Suprapubic skin (tissue), 4 donors: ENCODE measurements at places on chromosomes 6 and 20. TPM values are rescaled to one million over a fixed set of nuclear protein-coding genes. Genes with fewer than 3 reads are reported as not detected.

DNA sequence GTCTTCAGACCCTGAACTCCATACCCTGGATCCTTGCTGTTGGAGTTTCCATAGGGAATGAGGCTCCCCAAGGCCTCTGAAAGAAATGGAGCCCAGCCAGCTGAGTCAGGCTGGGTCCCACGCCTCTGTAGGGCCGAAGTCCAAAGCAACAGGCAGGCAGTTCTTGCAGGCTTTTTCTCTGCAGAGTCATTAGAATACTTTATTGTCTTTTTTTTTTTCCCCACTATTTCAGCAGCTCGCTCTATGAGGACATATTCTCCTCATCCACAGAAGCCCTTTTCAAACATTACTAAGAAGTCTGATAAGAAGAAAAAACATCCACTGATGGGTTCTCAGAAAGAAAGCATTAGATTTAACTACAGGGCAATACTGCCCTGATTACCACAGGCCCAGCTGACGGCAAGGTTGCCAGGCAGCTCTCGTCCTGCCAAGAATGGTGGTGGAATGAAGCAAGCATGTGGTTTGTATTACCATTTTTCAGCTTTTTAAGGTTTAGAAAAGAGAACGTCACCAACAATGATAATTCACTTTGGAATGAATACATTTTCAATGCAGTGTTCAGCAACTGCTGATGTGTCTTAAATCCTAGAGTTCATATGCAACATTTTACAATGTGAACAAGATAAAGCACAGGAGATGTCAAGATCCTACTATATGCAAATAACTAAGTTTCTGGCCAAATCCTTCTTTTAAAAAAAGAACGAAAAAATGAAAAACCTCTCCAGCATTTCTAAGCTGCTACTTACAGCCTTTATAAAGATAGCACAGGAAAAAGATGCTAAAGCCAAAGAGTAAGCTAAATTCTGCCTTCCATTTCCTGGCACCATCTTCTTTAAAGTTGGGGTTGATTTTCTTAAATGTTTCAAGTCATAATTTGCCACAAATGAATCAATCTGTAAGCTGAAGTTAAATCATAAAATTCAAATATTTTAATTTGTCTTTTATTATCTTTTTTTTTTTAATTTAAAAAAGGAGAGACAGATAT lies 223.6 kb upstream of the CITED2 start:
- H3K27ac ChIP-seq = peak overlapping the region; percentile 63
- H3K36me3 ChIP-seq = no peaks in the 10 kb centered on the region
- no peaks in the 10 kb centered on the region for H3K27me3 ChIP-seq
- H3K4me1 ChIP-seq = peaks cover 29% of the 10 kb centered on the region
- H3K4me3 ChIP-seq = no peak overlapping the region
- DNase-seq = no peak

DNA sequence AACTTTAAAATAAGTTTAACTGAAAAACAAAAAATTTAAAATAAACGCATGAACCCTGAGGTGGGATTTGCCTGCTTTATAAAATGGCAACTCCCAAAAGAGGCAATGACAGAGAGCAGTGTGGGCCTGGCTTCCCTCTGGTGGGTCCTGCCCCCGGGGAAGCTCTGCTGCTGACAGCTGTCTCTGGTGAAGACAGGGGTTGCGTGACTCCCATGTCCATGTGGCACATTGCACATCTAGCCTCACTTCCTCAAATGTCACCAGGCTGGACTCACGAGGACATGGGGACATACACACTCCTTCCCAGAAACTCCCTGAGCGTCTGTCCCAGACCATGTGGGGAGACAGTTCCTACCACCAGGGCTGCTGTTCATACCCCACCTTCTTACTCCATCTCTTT lies 66.2 kb downstream of the ABHD12 start:
- H3K4me3 ChIP-seq = no peak overlapping the region
- peak; percentile 69 for DNase-seq
- H3K36me3 ChIP-seq = peaks cover 25% of the 10 kb centered on the region
- no peaks in the 10 kb centered on the region for H3K27me3 ChIP-seq
- H3K4me1 ChIP-seq = peaks cover 2% of the 10 kb centered on the region

- H3K4me3 ChIP-seq = peak overlapping the region; percentile 27
- no peaks in the 10 kb centered on the region for H3K36me3 ChIP-seq
- peaks cover 12% of the 10 kb centered on the region for H3K4me1 ChIP-seq
- H3K27ac ChIP-seq = no peak overlapping the region
These were observed 87.2 kb downstream of the BMP7 start for GRCh38 chr20:57179265-57179664.

DNA sequence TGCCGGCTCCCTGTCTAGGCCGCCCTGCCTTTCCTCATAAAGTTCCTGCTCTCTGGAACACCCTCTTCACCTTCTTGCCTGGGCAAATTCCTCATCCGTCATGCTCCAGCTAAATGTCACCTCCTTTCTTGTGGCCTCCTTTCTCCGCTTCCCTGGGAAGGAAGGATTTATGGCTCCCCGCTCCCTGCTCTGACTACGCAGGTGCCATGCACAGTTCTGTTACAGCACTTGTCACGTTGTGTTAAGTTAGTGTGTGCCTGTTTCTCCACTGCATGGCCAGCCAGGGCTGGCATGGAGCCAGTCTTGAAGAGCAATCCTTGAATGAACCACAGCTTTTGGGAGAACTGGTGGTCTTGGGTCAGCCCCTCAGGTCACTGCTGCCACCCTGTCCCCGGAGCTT lies 61.7 kb downstream of the CD40 start:
- H3K27ac ChIP-seq = no peak overlapping the region
- no peak overlapping the region for H3K4me3 ChIP-seq
- no peaks in the 10 kb centered on the region for H3K36me3 ChIP-seq

DNA sequence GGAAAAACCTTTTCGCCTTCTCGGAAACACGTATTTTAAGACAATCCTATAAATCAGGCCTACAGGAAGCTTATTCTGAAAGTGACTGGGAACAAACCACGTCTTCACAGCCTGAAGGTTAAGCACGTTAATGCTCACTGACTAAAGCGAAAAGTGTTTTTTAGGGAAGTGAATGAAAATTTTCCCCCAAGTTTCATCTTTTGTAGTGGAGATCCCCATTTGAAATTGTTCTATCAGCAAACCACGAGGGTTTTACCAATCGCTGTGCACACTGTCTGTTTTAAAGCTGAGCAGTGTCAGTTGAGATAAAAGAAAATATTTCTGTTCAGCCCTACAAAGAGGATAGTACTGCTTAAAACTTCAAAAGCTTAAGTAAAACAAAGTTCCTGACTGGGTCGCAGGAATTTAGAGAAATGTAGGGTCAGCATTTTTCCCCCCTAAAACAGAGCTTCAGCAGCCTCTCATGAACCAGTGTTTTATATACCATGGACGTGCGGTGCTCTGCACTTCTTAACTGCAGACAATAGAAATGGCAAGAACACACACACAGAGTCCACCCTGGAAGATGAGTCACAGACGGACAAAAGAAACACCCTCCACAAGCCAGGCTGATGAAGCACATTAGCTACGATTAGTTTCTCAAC lies 34.9 kb downstream of the SLC22A23 start:
- peaks cover 50% of the 10 kb centered on the region for H3K4me1 ChIP-seq
- no peak overlapping the region for H3K4me3 ChIP-seq
- no peaks in the 10 kb centered on the region for H3K36me3 ChIP-seq
- DNase-seq = peak; percentile 20

- no peaks in the 10 kb centered on the region for H3K27me3 ChIP-seq
- H3K27ac ChIP-seq = no peak overlapping the region
- peaks cover 6% of the 10 kb centered on the region for H3K4me1 ChIP-seq
- DNase-seq = no peak
- no peak overlapping the region for H3K4me3 ChIP-seq
- no peaks in the 10 kb centered on the region for H3K36me3 ChIP-seq
These were observed 192.2 kb downstream of the GJA10 start for GRCh38 chr6:90086517-90086916.

- H3K27ac ChIP-seq = peak overlapping the region; percentile 4
- no peak for DNase-seq
- peaks cover 4% of the 10 kb centered on the region for H3K4me1 ChIP-seq
- no peaks in the 10 kb centered on the region for H3K36me3 ChIP-seq
These were observed 114.4 kb downstream of the FOXC1 start for GRCh38 chr6:1724124-1724523.

Gene MEP1A
- total RNA-seq = 0.30 TPM

Gene HLA-DPA1
- 21.1 TPM for total RNA-seq

Gene SEL1L2
- total RNA-seq = not detected

Gene CAP2
- total RNA-seq = 2.5 TPM
